ENCODE measurements at places on chromosomes 7 and 10.

DNA sequence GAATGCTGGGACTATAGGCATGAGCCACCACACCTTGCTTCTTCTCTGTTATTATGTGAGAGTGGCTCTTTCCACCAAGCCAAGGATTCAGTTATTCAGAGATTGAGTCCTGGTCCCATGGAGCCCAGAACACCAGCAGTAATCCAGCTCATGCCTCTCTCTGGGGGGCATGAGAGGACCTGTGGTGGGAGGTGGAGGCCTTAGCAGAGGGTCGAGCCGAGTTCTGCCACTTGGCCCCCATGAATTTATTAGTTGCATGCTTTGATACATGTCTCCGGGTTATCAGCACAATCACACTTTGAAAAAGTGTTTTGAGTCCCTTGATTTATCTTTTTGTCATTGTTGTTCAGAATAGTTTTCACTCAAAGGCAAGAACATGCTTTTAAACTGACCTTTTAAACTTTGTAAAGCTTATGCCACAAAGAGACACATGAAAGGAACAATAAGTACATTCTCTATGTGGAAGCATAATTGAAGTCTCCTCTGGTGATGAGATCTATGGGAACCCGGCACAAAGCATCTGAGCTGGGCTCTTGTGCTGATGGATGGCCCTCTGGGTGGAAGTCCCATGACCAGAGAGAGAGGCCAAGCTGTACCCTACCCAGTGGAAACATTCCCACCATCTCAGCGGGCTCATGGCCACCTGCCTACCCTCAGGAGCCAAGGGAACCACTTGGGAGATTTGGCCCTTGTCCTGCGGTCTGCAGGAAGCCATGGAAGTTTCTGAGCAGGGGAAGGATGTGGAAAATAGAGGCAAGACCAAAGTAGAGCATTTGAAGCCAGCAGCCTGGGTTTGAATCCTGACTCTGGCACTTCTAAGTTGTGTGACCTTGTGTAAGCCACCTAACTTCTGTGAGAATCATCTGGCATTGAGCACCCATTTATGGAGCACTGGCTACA lies 53.9 kb downstream of the MINDY4 start:
- no peak for DNase-seq

GRCh38 chr7:130069179-130069977 lies 956 bp upstream of the KLHDC10 start:
- no peak for DNase-seq

DNA sequence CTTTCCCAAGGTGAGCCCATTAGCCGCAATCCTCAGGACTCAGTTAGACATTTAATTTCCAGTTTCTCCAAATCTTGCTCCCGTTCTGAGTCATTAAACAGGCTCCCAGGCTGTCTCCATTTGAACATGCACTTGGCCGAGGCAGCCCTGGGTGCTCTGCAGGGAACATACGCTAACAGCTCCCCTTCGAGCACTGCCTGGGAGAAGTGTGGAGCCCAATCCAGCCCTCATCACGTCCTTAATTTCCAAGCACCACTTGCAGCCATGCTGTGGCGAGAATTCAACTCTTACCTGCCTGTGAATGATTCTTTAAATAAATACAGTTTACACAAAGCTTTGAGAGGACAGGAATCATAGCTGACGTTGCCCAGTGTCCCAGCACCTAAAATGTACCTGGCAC lies 218.2 kb downstream of the CCSER2 start:
- DNase-seq: no peak

- DNase-seq: no peak
Observed at GRCh38 chr10:60914690-60915141, 29.3 kb downstream of the RHOBTB1 start.

DNA sequence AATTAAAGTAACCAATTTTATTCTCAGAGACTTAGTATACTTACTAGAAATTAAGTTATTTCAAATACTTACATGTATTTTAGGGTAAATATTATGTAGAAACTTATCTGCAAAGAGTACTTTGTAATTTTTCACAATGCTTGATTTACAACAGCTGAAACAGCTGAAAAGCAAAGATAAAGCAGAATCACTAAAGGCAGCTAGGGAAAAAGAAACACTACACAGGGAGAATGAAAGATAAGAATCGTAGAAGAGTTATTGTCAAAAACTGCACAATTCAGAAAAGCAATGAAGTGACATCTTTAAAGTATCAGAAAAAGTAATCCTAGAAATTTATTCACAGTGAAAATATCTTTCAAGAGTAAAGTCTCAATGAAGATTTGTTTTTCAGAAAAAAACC lies 69.7 kb upstream of the ZNF804B start:
- DNase-seq: no peak

GRCh38 chr10:11602358-11602757 lies 9.1 kb downstream of the USP6NL start:
- DNase-seq: peak; percentile 53
